ENCODE measurements at places on chromosomes 12 and 14.
A peak's percentile ranks its signal among the peaks of the same experiment; 100 is the strongest.

DNA sequence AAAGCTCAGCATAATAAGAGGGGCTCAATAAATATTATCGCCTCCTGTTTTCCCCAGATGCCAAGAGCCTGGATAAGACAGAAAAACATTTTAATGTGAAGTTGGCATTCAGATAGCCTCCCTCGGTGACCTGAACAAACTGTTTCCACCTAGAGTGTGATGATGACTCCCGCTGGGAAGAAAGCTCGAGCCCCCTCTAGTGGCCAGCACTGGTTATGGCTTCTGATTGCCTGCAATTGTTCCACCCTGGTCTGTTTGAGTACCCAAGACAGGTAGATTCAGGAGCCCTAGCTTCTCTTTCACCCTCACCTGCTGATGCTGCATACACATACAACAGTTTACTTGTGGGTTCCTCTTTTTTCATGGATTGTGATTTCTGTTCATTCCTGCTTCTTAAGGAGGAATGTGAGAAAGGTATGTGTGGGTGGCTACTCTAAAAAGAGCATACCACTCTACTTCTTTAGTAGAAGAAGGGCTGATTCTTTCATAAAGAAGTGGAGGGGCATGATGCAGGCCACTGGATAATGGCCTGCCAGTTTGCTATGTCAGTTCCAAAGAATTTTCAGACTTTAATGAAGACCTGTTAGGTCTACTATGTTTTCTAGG, 6.4 kb downstream of the ERG28 start:
- DNase-seq: peak; percentile 70

DNA sequence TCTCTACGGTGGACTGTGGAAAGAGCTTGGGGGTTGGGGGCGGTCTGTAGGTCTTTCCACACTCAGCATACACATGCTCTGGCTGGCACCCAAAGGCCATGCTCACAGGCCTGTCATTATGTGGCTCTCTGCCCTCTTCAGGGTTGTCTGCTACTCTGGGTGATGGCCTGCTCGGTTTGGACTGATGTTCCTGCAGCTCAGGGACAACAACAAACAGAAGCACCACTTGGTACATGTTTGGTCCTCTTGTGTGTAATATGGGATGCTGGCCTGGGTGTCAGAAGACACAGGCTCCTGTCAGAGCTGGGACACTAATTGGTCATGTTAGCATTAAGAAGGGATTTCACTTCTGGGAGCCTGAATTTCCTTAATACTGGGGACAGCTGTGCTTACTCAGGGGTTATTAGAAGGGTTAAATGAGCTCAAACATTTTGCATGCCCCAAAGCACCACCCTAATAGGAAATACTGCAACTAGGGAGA, 32.7 kb upstream of the SELPLG start:
- DNase-seq: no peak

- DNase-seq: no peak
Measured at GRCh38 chr14:72583316-72584272, 310.3 kb downstream of the DPF3 start.

- peak; percentile 30 for DNase-seq
Measured at GRCh38 chr14:56474419-56475022, 105.1 kb upstream of the TMEM260 start.

GRCh38 chr12:123337070-123337469, 27.6 kb downstream of the SBNO1 start:
- DNase-seq: no peak
